ENCODE measurements at places on chromosomes 12 and 14.

DNA sequence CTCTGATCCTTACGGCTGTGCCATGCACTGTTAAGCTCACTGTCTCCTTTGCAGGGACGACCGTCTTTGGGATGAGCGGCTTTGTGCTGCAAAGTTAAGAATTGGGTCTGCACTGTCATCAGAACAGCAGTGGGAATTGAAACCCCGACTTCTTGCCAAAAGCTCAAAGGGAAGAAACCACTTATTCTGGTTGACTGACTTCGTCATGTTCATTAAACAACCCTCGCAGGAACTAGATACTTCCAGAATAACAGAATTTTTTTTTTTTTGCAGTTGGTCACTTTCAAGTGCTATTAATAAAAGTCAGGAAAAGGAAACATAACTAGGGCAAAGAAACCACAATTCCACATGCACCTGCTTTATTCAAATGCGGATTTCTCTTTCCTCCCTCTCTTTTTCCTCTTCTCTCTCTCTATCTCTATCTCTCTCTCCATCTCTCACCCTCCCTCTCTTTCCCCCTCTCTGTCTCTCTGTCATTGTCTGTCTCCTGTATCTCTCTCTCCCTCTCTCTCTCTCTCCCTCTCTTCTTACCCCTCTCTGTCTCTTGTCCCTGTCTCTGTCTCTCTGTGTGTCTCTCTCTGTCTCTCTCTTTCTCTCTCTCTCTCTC, 12.3 kb upstream of the GLT1D1 start:
- DNase-seq = no peak

DNA sequence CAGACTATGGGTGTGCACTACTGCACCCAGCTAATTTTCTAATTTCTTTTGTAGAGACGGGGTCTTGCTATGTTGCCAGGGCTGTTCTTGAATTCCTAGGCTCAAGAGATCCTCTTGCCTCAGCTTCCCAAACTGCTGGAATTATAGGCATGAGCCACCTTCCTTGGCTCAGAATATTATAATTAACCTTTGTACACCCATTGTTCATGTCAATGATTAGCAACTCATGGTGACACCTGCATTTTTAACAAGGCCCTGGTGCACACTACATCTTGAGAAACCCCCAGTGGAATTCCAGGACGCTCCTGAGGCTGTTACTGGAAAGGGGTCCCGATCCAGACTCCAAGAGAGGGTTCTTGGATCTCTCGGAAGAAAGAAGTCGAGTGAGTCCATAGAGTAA, 28.3 kb upstream of the CCDC63 start:
- no peak for DNase-seq

DNA sequence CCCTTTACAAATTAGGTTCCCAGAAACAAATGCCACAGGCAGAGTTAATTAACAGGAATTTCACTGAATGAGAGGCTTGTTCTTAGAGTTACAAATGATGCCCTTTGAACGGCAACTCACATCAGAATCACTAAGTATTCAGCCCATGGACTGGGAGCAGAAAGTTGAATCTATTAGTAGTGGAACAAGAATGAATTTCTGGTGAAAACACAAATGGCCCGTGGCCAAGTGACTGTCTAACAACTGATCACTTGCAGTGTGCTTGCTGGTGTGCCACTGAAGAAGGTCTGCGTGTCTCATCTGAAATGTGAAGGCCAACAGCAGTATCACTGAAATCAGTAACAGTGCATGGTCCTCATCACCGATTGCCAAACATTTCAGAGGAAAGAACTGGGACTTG, 893.4 kb upstream of the TMEM132C start:
- no peak for DNase-seq

DNA sequence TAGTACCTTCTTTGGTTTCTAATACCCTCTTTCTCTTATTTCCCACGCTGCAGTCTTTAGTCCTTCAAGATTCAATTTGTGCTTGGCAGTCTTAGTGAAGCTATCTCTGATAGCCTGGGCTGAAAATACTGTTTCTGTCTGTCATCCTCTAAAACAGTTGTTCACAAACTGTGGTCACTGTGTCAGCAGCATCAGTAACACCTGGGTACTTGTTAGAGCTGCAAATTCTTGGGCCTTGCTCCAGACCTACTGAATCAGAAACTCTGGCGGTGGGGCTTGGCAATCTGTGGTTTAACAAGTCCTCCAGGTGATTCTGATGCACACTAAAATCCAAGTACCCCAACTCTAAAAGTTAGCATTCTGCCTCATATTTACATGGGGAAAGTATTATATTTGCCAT, 217.5 kb upstream of the SEL1L start:
- no peak for DNase-seq

DNA sequence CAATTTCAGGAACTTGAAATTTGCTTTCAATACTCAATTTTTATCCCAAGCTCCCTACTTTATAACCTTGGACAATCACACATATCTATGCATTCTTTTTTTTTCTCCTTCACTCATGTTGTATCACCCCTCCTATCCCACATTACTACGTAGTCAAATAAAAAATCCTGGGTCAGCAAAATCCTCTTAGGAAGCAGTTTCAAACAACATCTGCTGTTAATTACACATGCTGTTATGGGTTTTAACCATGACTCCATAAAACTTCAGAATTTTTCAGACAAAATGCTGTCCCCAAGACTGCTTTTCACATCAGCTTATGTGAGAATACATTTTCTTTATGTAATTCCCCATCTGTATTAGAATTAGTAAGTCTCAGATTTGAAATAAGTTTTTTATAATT, 61.7 kb downstream of the LRFN5 start:
- DNase-seq = no peak

DNA sequence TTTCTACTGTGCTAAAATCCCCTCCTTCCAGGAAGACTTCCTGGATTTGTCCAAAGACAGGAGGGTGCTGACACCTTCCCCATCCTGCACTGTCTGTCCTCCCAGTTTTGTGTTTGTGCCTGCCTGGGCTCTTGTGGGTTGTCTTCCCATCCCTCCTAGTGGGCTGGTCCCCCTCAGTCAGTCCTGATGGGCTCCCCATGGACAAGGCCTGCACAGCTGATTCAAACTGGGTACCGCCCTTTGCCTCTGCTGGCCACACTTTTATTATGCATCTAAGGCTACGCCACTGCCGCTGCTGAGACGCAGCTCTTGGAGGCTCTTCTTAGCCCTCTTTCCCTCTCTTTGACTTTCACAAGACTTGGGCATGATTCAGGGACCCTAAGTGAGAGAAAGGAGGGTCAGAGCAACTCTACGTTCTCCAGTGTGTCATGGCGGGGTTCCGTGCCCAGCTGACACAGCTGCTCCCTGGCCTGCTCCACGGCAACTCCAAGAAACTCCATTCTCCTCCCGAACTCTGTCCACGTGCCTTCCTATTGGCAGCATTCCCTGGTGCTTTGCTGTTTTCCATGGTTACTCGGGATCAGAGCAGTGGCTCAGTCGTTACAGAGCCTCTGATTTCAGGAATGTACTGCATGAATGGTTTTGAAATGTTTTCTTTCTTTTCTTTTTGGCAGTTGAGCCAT, 3.8 kb upstream of the KRT85 start:
- DNase-seq = no peak

- DNase-seq = no peak
Measured at GRCh38 chr12:14252697-14253096, 112.8 kb upstream of the ATF7IP start.

DNA sequence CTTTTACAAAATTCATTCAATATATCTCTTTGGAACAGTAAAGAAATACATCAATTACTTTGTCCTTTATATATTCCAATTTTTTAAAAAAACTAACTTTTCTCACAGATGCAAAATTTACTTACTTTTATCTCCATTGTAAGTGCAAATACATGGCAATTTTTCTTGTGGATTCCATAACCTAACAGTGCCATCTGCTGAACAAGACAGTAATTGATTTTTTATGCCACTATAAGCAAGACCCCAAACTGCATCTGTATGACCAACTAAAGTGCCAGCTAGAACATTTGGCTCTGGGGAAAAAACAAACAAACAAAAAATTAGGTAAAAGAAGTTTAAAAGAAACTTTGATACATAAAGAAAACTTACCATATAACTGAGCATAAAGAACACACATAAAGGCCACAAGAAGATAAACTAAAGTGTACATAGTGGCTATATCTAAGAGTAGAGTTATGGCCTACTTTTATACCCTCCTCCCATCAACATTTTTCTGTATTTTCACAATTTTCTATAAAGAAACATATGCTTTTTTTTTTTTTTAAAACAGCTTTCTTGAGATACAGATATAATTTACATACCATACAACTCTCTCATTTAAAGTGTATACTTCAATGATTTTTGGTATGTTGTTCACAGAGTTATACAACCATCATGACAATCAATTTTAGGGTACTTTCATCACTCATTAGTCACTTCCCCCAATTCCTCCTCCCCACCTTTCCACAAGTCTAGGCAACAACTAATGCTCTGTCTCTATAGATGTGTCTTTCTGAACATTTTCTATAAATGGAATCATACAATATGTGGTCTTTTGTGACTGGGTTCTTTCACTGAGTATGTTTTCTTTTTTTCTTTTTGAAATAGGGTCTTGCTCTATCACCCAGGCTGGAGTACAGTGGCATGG, 32.6 kb downstream of the COCH start:
- DNase-seq = peak; percentile 51

Measured in NB4 (cell line).